ENCODE measurements at places on chromosomes 6 and 20. TPM values are rescaled to one million over a fixed set of nuclear protein-coding genes. Genes with fewer than 3 reads are reported as not detected.

CLDN20 gene
- total RNA-seq: not detected

- no peak for DNase-seq
These were observed 17.7 kb downstream of the CCDC167 start for GRCh38 chr6:37481711-37482605.

GRCh38 chr20:38812709-38813573 is 7.4 kb downstream of the PPP1R16B start:
- DNase-seq: no peak

EEF1A2 gene
- 203 TPM for total RNA-seq

- no peak for DNase-seq
These were observed 8.7 kb downstream of the UBR2 start for GRCh38 chr6:42572523-42572922.

RBPJL gene
- total RNA-seq: not detected

SAMD3 gene
- total RNA-seq: 5.0 TPM

DNA sequence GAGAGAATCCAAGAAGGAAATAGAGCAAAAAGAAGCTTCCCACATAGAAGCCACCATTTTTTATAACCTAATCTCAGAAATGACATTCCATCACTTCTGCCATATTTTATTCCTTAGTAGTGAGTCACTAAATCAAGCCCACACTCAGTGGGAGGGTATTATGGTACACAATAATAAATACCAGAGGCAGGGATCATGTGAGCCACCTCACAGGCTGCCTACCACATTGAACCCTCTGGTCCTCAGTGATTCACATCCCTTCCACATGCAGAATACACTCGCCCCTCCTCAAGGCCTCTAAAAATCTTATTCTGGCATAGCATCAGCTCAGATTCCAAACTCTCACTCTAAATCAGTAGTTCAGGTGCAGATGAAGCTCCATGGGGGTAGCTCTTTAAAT is 49.4 kb downstream of the TMC2 start:
- peak; percentile 83 for DNase-seq

Measured in HT1080 (cell line).